ENCODE measurements at places on chromosomes 3 and 15.

DNA sequence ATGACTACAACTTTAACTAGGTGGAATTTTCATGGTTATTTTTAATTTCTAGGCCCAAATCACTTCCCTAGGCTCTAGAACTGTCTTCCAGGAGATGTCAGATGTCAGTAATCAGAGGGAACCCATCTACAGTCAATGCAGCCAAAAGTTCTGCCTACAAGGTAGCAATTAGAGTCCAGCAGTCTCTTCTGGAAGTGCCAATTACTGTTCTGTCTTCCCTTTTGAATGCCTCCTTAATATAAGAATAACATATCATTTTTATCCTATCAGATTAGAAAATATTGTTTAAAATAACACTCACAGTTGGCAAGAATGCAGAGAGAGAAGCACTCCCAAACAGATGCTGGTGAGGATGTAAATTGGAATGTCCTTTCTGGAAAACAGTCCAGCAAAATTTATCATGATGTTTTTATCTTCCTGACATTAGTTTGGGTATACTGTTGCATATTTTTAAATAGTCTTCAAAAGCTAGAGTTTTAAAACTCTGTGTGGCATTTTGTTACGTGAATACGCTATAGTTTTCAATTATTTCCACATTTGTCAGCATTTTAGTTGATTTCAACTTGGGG is 543.7 kb downstream of the FHIT start:
- no peak for DNase-seq

DNA sequence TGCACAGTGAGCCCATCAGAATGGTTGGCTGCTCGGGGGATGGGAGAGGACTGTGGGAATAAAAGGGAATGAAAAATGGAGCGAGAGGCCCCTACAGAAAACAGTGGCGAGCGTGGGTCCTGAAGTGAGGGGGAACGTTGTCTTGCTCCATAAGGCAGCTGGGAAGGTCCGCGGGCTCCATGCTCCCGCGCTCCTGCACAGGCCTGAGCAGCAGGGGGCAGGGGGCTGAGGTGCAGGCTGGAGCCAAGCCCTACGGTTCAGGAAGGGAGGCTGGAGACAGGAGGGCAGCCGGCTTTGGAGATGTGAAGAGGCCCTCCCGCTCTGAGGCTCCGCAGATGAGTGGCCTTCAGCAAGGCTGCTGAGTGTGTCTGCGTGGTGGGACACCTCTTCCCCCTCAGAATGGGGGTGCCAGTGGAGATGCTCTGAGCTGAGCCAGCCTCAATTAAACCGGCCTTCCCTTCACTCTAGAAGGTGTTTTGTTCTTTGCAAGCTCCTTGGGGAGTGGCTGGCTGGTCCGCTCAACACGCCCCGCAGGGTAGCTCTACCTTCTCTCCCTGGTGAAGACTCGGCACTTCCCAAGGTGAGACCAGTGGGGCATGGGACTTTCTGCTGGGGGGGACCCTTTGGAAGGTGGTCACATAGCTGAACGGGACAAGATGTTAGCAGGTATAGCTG is 208.0 kb downstream of the XXYLT1 start:
- DNase-seq: no peak

DNA sequence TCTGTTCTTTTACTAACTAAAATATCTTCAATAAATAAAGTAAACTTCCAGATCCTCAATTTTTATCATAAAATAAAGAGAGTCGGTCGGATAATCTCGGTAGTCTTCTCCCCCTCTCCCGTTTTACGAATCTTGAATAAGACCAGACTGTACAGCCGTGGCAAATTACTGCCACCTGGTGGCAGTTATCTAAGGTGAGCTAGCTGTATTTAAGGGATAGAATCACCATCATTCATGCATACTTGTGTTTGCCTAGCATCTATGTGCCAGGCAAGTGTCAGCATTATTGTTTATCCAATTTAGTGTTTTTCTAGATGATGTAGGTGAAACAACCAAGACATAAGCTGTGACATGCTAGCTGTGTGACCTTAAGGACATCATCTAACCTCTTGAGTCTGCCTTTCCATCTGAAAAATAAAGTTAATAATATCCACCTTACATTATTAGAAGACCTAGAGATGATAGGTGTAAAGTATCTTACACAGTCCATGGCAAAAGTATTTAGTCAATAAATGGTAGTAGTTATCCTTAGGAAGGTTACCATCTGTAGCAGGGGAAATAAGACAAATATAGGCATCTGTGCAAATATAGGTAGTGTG is 21.3 kb downstream of the DUT start:
- peak; percentile 73 for DNase-seq

GRCh38 chr15:32871883-32872282 is 154.1 kb downstream of the GREM1 start:
- DNase-seq: no peak

DNA sequence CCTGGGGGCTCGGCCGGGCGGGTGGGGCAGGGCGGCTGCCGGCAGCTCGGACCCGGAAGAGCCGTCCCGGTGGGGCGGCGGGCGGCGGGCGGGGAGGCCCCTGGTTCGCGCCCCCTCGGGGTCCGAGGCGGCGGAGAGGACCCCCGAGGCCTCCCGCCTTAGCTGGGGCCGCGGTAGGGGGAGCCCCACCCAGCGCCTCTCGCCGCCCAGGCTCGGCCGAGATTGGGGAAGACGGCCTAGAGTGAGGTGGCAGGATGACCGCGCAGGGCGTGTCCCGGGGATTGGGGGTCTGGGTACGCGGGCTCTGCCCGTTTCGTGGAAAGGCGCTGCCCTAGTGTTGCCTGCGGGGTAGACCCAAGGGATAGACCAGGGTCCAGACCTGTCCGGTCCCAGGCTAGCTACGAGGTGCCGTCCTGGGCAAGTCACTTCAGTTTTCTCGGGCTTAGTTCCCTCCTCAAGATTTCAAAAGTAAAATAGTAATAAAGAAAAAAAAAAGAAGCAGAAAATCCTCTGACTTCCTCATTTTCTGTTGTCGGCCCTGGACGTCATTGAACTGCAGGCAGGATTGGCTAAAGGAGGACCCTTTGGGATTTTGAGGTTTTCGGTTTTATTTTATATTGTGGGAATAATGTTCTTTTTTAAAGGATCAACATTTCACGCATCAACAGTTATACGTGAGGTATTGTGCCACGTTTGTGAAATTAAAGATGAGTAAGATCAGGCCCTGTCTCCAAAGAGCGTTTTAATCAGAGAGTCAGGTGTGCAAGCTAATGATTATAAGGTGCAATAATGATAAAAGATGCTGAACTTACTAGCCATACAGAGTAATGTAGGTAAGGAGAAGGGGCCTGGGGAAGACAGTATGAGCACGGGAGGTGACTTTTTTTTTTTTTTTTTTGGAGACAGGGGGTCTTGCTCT is 679 bp downstream of the IQGAP1 start:
- peak; percentile 51 for DNase-seq

GRCh38 chr3:112303764-112304325 is 9.8 kb upstream of the SLC9C1 start:
- DNase-seq: peak; percentile 40

- DNase-seq: no peak
Measured at GRCh38 chr15:37122703-37123102, 22.4 kb upstream of the MEIS2 start.

DNA sequence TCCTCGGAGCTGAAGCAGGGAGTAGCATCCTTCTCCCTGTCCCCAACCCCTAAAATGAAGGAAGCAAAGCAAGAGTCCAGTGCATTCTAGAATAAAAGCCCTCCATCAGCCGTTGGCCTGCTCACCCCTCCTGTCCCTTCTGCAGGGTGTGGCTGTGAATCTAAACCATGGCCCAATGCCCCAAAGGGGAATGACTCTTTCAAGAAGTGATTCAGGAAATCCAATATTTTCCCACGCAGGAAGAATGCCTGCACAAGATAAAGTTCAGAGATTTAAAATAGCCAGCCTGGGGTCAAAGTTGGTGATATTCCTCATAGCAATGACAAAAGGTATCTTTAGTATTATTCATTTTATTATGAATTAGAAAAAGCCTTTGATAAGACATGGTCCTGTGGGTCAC is 38.5 kb downstream of the SLCO2A1 start:
- DNase-seq: no peak

DNA sequence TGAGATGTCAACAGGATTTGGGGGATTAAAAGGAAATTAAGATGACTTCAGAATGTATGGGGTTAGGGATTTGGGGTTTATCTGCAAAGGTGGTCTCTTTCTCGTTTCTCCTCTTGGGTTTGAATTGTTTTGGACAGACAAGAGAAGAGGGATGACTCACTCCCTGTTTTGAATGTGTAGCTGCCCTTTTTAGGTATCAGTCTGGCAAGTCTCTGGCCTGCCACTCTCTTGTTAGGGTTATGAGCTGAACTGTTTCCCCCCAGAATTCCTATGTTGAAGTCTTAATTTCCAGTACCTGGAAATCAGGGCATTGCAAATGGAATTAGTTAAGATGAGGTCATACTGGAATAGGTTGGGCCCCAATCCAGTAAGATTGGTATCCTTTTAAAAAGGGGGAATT is 291.7 kb downstream of the MEX3B start:
- DNase-seq: no peak

DNA sequence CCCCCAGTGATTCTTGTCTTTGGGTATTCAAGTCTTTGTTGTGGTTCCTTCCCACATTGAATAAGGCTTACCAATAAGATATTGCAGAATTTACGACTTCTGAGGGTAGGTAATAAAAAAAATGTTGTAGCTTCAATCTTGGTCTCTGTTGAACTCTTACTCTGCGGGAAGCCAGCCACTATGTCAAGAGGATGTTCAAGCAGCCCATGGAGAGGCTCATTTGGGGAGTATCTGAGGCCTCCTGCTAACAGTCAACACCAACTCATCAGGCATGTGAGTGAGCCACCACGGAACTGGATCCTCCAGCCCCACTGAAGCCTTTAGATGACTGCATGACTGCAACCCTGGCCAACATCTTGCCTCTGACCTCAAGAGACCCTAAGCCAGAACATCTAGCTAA is 3.2 kb upstream of the TBC1D23 start:
- DNase-seq: no peak

DNA sequence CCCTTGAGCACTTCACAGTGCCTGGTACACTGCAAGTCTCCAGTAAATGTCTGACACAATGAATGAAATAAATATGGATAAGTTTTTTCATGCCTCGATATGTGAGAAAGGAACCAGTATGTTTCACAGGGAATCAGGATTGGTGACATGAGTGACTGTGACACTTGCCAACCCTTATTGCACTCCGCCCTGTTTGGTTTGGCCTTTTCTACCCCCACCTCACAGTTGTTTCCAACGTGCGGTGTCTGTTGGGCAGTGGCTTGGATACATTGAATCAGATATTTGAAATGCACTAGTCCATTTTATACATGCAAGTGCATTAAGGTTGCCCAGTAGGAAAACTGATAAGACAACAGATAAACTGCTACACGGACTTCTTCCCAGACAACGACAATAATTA is 2.0 kb downstream of the NPHP3 start:
- no peak for DNase-seq

- peak; percentile 34 for DNase-seq
Measured at GRCh38 chr3:56547486-56547885, 9.5 kb upstream of the CCDC66 start.

- no peak for DNase-seq
Measured at GRCh38 chr15:73028031-73028430, 24.2 kb upstream of the NEO1 start.

- DNase-seq: no peak
Measured at GRCh38 chr15:44075535-44075934, 119.5 kb downstream of the FRMD5 start.

DNA sequence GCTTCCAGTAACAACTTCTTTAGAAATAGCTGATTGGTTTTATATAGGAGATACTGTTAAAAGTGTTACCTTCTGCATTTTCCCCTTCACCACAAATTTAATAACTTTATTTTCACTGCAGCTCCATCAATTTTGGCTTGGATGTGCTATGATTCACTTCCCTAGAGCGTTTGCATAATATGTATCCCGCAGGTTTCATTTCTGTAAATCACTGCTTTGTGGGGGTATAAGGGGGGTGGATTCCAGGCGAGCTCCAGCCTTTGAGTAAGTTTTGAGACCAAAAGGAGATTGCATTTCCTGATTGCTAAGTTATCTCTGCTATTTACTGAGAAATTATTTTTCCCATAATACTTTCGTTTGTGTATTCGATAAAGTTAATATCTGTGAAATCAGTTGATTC is 232.6 kb downstream of the TBL1XR1 start:
- DNase-seq: no peak

- no peak for DNase-seq
Measured at GRCh38 chr15:77620960-77621647, 11.6 kb downstream of the LINGO1 start.

DNA sequence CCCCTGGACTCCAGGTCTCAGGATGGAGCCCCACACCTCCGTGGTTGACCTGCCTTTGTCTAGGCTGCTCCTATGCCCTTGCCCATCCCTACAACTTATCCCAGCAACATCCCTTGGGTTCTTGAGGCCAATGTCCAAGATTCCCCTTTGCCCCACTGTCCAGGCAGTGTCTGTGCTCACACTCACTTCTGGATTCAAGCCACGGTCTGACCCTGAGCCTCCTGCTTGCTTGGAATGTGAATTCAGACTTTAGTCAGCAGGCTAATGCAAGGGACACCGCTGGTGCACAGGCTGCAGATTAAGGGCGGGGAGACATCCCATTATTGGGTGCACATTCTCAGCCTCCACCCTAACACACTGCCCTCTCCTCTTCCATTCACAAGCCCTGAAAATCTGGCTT is 154.1 kb downstream of the WNT5A start:
- no peak for DNase-seq

DNA sequence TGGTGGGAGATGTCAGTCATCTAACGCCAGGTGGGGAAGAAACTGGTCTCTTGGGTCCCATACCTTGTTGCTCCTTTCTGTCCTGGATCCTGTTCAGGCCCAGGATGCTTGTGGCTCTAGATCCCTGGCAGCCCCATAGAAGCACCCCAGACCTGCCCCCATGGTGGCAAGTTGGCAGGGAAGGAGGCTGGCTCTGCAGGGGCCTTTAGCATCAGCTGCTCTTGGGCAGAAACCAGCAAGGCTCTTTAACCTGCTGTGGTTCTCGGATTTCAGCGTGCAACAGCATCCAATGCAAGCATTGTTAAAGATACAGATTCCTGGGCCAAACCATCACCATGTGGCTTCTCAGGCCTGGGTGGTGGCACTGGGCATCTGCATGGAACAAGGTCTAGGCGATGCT is 75.8 kb downstream of the SNRK start:
- DNase-seq: no peak

DNA sequence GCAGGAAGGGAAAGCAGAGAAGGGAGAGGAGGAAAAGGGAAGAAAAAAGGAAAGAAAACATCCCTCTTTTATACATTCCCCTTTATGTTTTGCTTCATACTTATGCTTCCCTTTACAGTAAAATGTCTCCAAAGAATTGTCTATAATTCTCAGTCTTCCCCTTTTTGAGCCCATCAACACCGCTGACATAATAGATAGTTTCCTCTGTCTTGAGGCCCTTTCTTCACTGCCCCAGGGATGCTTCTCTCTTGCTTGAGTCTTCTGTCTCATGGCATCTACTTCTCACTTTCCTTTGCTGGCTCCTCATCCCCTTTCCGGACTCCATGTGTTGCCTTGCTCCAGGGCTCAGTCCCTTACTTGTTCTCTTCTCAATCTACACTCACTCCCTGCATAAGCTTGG is 99.7 kb upstream of the DAZL start:
- DNase-seq: no peak
